ENCODE measurements at places on chromosomes 6 and 20. TPM values are rescaled to one million over a fixed set of nuclear protein-coding genes. Genes with fewer than 3 reads are reported as not detected.

DNA sequence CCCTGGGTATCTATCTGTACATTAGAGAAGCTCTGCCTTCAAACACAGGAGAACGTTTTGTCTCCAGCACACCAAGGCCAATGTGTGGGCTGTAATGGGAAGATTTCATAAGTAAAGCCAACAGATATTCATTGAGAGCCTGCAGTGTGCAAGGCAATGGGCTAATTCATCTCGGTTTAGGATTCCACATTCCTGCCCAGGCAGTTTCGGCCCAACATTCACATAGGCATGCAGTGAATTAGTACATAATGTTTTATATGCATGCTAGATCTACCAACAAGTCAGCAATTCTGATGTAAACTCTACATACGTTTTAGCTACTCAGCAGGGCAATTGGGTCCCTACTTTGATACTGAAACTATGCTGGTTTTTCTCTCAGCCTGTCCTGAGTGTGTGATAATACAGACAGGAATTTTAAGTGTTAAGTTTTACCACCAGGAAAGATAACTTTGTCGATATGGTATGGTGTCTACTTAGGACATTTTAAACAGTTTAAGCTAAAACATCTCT lies 46.9 kb upstream of the NAA20 start:
- no peak for DNase-seq

GRCh38 chr6:80173411-80173810 lies 66.9 kb downstream of the BCKDHB start:
- no peak for DNase-seq

GRCh38 chr6:47348316-47348863 lies 38.7 kb upstream of the TNFRSF21 start:
- no peak for DNase-seq

DNA sequence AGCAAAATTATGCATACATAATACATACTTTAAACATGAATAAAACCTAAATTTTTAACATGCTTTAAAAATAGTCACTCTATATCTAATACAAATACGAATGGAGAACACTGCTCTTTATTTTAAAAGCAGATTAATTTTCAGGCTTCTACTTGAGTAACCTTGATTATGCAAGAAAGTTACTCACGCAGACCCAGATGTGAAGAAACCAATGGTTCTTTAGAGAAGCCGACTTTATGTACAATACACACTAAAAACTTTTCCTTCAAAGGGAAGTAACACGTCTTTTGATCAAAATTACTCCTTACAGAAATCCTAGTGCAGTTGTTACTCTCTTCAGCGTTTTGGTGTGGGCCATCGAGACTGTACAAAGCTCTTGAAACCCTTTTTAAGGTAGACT lies 136.9 kb upstream of the SLC22A16 start:
- DNase-seq, result no peak

FRMD1 gene
- total RNA-seq, result not detected

HLA-DMA gene
- 10.1 TPM for total RNA-seq

All from RPMI7951 (cell line).